ENCODE measurements at places on chromosomes 5 and 9.

DNA sequence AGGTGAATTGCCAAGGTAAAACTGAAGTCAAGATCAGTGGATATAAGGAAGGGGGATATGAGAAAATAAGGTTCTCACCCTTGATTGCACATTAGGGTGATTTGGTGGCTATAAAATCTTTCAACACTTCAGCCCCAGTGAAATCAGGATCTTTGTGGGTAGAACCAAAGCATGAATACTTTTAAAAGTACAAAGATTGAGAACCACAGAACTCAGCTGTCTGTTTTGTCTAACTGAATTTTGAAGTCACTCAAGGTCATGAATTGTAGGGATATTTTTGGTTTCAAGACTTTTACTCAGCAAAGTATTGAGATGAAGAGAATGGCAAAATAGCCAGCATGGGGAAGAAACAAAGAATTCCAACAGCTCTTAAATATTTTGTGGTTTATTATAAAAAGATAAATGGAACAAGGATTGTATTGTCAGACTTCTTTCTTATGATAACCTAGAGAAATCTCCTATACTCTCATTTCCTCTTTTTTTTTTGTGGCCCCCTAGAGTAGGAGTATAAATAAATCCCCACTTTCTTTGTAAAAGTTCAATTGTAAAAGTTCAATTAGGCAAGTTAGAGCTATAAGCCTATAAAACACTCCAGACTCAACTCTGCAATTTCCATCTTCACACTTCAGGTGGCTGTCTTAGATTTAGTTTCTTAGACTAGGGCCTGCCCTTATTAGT, 272.9 kb downstream of the PDE4D start:
- DNase-seq, result no peak

- no peak for DNase-seq
Measured at GRCh38 chr5:42701351-42702059, 55.1 kb upstream of the CCDC152 start.

DNA sequence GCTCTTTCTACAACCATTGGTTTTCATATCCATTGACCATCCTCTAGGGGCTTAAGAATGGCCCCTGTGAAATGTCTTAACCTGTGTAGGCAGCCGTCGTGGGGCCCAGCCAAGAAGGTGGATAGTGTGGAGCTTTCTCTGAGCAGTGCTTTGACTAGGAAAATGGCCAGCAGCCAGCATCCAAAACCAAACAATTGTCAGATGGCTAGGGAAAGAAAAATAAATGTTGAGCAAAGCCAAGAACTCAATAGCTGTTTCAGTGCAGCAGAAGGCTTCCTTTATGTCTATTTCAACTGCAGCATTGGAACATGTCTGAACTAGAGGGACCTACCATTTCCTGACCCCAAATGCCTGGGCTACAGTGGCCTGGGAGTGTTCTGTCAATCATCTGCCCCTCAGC, 374.9 kb downstream of the TLE4 start:
- no peak for DNase-seq

GRCh38 chr9:78692871-78693270, 395.9 kb downstream of the PSAT1 start:
- DNase-seq, result no peak

- DNase-seq, result no peak
Measured at GRCh38 chr5:64140018-64140417, 25.6 kb upstream of the RNF180 start.

- no peak for DNase-seq
Measured at GRCh38 chr9:69444021-69444420, 119.0 kb downstream of the ENTREP1 start.

- no peak for DNase-seq
Measured at GRCh38 chr9:117325831-117326230, 89.0 kb downstream of the ASTN2 start.
